Hematopoietic multipotent progenitor cell treated with erythropoietin and hydrocortisone succinate and interleukin-3 and kit ligand, for 4 days (in vitro differentiated cells): ENCODE measurements at places on chromosomes 5 and 9.
A peak's percentile ranks its signal among the peaks of the same experiment; 100 is the strongest.

DNA sequence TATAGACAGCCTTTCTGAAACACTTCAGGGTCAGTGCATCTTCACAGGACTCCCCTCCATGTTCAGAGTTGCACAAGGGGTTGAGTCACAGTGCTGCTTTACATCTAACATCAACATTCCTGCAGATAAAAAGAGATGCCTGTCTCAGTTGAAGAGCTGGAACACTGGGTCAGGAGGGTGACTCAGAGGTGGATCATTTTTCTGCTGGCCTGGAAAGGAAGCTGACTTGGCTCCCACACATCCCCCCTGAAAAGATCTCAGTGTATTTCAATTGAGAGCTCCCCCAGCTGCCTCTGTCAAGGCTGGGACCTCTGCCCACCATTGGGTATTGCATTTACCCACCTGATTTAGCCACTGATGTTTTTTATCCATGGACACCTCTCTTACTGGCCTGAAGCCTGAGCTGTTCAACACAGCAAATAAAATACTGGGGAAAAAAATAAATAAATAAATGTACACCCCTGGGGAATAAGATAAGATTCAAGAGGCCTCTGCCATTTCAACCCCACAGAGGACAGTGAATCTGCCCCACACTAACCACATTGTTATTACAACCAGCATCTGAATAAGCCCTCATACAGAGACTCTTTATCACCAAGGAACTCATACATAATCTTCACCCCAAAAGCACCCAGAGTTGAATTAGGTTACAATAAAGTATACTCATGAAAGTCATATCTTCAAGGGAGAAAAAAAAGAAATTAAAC lies 716.4 kb downstream of the SEMA5A start:
- DNase-seq, result no peak

DNA sequence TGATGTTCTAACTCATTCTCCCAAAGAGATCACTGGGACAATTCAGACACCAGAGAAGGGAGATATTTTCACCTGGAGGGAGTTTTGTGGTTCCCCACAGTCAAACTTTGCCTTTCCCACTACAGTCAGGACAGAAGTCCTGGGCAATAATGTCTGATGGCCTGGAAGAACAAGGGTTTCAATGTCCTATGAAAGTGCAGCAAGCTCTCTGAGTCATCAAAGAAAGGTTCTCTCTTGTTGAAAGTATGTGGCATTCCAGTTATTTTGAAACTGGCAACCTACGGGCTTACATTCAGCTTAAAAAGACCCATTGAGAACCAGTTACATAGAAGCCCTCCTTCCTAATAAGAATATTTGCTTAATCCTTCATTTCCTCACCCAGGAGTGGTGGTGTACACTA lies 103.9 kb downstream of the INSYN2B start:
- DNase-seq, result no peak

DNA sequence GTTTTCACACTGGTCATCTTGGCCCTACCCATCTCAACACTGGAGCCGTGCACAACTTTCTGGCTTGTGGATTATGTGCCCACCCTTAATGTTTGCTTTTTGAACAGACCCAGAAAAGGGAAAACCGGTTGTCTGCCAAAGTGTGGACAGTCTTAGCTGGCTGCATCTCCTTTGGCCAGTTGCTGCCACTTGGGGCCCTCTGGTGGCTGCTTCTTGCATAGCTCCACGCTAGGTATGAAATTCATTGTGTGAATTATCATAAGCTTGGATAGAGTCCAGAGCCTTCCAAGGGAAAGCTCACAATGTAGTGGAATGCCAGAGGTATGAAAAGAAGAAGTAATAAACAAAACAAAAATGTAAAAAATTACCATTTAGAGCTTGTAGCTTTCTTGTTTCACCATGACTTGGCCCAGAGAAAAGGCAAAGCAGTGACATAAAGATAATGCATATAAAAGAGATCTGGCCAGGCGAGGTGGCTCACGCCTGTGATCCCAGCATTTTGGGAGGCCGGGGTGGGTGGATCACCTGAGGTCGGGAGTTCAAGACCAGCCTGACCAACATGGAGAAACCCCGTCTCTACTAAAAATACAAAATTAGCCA lies 12.5 kb upstream of the SLC36A3 start:
- DNase-seq, result peak; percentile 81

GRCh38 chr5:77280036-77280435 lies 69.6 kb downstream of the PDE8B start:
- no peak for DNase-seq

GRCh38 chr9:16238623-16239138 lies 631.8 kb downstream of the BNC2 start:
- DNase-seq, result no peak
